ENCODE measurements at places on chromosomes 1 and 21.

- no peak for DNase-seq
Measured at GRCh38 chr1:211589782-211590721, 11.1 kb upstream of the SLC30A1 start.

- DNase-seq = no peak
Measured at GRCh38 chr1:90836345-90836679, 119.2 kb upstream of the BARHL2 start.

DNA sequence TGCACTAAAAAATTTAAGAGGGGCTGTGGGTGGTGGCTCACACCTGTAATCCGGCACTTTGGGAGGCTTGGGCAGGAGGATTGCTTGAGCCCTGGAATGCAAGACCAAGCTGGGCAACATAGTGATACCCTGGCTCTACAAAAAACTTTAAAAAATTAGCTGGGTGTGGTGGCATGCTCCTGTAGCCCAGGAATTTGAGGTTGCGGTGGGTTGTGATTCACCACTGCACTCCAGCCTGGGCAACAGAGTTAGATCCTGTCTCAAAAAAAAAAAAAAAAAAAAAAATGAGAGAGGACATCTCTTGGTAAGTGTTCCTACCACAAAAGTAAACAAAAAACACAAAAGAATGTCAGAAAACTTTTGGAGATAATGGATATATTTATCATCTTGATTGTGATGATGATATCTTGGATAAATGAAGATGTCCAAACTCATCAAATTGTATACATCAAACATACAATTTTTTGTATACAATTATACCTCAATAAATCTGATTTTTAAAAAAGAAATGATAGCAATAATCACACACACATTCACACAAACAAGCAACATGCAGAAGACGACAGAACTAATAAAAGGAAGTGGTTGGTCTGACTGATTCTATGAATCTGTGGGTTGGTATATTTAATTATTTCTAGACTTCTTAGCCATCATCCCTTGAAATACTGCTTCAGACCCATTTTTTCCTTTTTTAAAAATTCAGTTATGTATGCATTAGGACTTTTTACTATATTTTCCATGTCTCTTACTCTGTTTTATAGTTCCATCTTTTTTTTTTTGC lies 465.9 kb downstream of the PLA2G4A start:
- no peak for DNase-seq

GRCh38 chr1:151976015-151976343 lies 17.7 kb downstream of the S100A10 start:
- no peak for DNase-seq

DNA sequence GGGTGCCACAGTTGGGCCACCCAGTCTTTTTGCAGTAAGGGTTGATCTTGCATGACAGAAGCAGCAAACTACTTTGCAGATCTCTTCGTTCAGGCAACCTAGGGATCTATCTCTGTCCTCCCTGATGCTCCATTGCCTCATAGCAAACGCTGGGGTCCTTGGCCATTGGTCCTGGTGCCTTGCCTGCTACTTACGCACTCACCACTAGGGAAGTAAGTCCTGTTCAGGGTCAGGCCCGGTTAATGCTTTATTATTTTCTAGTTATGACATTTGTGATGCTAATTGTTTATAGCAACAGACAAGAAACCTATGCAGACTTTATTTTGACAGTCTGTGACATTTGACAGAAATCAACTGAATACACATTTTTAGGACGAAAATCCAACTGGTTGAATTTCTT lies 326.5 kb upstream of the FMN2 start:
- DNase-seq = no peak

GRCh38 chr1:155873860-155874259 lies 14.5 kb downstream of the SYT11 start:
- DNase-seq = no peak

- no peak for DNase-seq
Measured at GRCh38 chr1:226981386-226981817, 41.3 kb downstream of the COQ8A start.
